ENCODE measurements at places on chromosomes 5 and 9. TPM values are rescaled to one million over a fixed set of nuclear protein-coding genes. Genes with fewer than 3 reads are reported as not detected.
A peak's percentile ranks its signal among the peaks of the same experiment; 100 is the strongest.

TAF11L9 gene
- not detected for total RNA-seq

DNA sequence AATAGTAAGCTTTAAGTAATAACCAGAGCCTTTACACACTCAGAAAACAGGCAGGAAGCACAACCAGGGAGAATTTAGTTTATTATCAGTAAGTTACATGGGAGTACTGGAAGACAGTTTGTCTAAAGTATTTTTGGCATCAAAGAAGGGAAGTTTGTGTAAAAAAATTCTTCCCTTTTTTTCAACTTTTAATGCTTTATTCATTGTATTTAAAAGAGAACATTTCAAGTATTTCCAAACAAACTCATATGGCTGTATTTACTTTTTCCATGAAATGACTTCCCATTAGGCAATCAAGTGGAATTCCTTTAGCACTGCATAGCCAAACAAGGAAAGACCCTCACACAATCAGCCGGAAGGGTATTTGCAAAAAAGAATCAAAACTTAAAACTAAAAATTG lies 26.7 kb downstream of the RNF145 start:
- H3K27ac ChIP-seq, result peak overlapping the region; percentile 6
- no peak for DNase-seq
- no peak overlapping the region for H3K4me3 ChIP-seq
- no peaks in the 10 kb centered on the region for H3K4me1 ChIP-seq
- H3K27me3 ChIP-seq, result no peaks in the 10 kb centered on the region

DNA sequence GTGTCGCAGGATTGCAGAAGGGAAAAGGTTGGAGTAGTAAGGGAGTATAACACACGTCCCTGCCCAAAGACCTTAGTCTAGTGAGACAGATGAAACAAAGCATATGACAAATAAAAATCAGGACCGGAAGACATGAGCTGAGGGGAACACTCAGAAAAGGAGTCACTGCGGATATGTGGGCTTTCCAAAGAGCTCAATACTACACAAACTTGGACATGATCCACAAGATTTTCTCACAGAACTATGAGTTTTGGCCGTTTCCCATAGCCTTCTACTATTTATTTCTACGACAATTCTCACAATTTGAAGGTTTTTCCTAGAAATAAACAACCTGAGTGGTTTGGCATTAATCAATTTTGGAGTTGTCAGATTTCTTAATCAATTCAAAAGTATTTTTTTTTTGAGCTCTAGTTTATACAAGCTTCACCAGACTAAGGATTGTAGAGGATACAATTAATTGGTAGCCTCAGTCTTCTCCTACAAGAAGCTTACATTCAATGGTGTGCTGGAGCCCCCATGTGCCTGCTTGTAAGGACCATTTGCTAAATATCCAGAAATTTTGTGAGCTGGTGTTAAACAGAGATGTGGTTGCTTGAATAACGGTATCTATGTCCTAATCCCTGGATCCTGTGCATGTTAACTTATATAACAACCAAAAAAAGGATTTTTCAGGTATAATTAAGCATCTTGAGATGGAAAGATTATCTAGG lies 91.4 kb downstream of the ADAMTS12 start:
- H3K27ac ChIP-seq, result no peak overlapping the region
- no peaks in the 10 kb centered on the region for H3K27me3 ChIP-seq
- H3K4me3 ChIP-seq, result no peak overlapping the region
- no peaks in the 10 kb centered on the region for H3K4me1 ChIP-seq

DNA sequence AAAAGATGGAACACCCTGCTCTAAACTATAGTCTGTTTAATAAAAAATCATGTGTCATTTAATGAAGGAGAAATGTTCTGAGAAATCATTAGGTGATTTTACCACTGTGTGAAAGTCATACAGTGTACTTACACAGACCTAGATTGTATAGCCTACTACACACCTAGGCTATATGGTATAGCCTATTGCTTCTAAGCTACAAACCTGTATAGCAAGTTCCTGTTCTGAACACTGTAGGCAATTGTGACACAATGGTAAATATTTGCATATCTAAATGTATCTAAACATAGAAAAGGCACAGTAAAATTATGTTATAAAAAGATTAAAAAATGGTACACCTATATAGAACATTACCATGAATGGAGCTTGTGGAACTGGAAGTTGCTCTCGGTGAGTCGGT lies 40.6 kb downstream of the EFNA5 start:
- no peak overlapping the region for H3K27ac ChIP-seq
- H3K36me3 ChIP-seq, result no peaks in the 10 kb centered on the region
- no peaks in the 10 kb centered on the region for H3K4me1 ChIP-seq
- no peaks in the 10 kb centered on the region for H3K27me3 ChIP-seq
- H3K4me3 ChIP-seq, result no peak overlapping the region
- no peak for DNase-seq

DNA sequence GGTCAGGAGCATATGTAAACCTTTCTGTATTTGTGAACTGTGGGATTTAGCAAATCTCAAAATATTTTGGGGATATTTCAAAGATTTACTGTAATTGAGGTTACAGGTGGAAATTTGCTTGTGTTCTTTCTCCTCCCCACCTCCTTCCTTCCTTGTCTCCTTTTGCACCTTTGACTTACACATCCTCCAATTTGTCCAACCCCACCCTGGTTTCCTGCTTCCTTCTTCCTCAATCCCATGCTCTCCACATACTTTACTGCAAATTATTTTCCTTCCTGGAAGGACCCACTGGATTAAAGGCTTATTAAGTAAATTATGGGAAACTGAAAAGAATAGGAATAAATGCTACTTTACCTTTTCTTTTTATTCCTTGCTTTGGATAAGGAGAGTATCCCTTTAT lies 74.5 kb upstream of the LRRC70 start:
- H3K36me3 ChIP-seq, result no peaks in the 10 kb centered on the region
- no peaks in the 10 kb centered on the region for H3K4me1 ChIP-seq

DNA sequence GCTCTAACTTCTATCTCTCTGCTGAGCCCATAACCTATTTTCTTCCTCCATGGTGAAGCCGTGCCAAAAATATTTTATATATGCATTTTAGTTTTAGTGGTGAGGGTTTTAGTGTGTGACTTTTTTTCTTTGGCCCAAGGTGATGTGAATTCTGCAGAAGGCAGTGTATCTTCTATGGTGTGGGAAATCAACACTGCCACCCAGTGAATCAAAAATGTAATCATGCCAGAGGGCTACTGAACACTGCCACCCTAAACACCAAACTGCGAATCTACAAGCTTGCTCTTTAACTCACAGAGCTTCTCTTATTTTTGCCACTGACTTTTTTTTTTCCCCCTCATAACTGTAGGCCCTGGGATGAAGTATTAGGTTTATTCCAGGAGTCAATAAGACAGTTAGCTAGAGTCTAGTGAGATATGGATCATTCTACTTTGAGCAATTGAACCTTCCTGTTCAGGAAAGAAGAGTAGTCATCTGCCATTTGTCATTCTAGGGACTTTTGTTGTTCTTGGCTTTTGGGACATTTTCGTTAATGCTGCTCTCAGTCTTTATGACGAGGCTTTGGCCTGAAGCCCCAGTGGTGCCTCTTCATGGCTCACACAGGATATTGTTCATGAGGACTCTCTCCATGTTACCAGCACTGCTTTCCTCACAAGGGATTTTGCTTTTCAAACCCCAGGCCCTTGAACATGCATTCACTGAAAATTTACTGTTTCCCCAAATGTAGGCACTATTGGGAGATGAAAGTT lies 53.1 kb downstream of the C7 start:
- no peak overlapping the region for H3K27ac ChIP-seq
- no peak for DNase-seq
- no peak overlapping the region for H3K4me3 ChIP-seq
- no peaks in the 10 kb centered on the region for H3K27me3 ChIP-seq
- no peaks in the 10 kb centered on the region for H3K4me1 ChIP-seq

- H3K27me3 ChIP-seq, result no peaks in the 10 kb centered on the region
- no peaks in the 10 kb centered on the region for H3K4me1 ChIP-seq
- no peak for DNase-seq
- no peak overlapping the region for H3K27ac ChIP-seq
Measured at GRCh38 chr5:168755548-168756093, 176.5 kb upstream of the PANK3 start.

DNA sequence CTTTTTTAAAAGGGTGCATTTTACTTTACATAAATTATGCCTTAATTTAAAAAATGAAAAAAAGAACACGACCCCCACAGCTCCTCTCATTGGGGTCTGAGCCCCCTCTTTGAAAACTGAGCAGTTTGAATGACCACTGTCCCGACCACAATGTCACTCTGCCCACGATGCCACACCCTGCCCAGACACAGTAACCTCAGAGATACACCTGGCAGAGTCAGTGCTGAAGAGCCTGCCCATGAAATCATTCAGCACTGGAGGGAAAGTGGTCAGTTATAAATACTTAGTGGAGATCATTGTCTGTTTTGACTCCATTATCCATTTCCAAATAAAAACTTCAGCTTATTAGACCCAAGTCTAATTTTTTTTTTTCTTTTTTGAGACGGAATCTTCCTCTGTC lies 49.3 kb downstream of the DNAJC21 start:
- H3K4me1 ChIP-seq, result no peaks in the 10 kb centered on the region
- H3K27me3 ChIP-seq, result no peaks in the 10 kb centered on the region
- no peak overlapping the region for H3K27ac ChIP-seq
- H3K4me3 ChIP-seq, result no peak overlapping the region

GRCh38 chr5:98997000-98997399 lies 68.2 kb upstream of the CHD1 start:
- no peaks in the 10 kb centered on the region for H3K4me1 ChIP-seq
- H3K27ac ChIP-seq, result no peak overlapping the region
- no peak overlapping the region for H3K4me3 ChIP-seq
- no peaks in the 10 kb centered on the region for H3K27me3 ChIP-seq
- DNase-seq, result no peak

GRCh38 chr5:775961-776861 lies 8.3 kb downstream of the ZDHHC11B start:
- DNase-seq, result no peak
- H3K4me1 ChIP-seq, result no peaks in the 10 kb centered on the region

IFNA2 gene
- total RNA-seq, result not detected

DNA sequence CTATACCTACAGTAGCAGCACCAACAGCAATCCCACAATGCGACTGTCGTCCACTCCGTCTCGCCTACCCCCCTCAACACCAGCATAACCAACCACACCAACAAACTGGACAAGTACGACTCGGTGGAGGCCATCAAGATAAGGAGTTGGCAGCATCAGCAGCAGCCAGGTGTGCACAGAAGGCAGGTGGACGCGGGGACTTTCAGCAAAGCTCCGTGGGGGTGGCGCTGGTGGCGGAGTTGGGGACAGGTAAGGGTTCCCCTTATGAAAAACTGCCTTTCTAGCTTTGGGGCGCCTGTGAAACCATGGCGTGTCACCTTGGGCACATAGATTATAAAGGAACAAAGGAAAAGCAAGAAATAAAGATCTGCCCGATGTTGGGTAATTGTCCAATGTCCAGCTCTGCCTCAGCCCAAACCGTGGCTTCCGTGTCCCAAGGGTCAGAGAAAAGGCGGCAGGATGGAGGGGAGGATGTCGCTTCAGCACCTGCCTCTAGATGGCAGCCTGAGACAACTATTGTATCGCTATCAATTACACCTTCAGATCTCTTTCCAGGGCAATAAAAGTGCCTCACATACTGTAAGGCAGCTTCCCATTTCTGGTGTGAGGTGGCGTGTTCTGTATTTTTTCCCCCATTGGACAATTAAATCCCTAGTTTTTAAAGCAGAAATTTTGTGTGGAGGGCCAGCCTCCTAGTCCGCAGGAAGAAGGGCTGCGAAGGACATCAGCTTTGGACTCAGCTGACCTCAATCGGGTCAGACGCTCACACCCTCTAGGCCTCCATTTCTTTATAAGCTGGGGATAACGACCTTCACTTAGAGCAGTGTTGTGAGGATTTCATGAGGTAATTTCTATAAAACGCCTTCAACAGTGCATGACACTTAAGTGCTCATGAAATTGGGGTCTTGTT lies 58.8 kb downstream of the MTRR start:
- H3K36me3 ChIP-seq, result no peaks in the 10 kb centered on the region
- H3K27ac ChIP-seq, result no peak overlapping the region
- H3K4me3 ChIP-seq, result no peak overlapping the region

DNA sequence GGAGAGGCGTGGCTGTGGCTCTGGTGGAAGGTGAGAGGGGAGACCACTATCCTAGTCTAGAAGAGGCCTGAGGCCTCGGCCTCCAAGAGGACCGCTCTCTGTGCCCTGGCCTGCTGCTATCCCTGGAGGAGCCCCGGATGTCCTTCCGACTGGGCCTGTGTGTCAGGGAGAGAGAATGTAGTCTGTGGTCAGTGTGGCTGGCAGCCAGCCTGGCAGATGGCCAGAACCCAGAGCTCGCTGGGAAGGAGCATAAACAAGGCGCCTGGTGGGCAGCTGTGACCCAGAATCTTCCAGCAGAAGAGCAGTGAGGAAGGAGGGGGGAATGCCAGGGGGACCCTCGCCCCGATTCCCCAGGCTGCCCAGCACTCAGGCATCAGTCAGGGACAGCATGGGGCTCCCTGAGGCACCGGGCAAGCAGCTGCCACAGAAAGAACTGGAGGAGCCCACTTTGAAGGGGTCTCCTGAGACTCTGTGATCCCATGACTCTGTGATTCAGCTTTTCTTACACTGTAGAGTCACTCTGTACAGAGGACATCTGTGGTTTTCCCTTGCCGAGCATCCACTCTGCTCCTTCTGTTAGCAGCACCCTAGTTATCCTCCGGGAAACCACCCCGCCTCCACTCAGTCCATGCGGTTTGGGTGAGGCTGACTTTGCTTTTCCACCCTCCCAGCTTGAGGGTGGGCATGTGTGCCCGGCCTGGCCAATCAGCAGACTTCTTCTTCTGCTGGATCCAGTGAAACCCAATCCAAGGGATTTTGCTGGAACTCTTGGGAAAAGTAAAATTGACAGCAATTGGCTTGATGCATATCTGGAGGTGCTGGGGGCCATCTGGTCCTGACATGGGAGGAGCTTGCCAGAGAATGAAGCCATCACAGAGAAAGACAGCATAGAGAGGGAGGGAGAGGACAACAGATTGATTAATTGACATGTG lies 46.2 kb upstream of the PWWP2A start:
- H3K4me1 ChIP-seq, result no peaks in the 10 kb centered on the region
- peak; percentile 38 for DNase-seq
- peak overlapping the region; percentile 60 for H3K27ac ChIP-seq
- H3K27me3 ChIP-seq, result no peaks in the 10 kb centered on the region
- no peak overlapping the region for H3K4me3 ChIP-seq
- no peaks in the 10 kb centered on the region for H3K36me3 ChIP-seq

- no peak overlapping the region for H3K27ac ChIP-seq
- H3K27me3 ChIP-seq, result no peaks in the 10 kb centered on the region
- DNase-seq, result no peak
- H3K4me1 ChIP-seq, result no peaks in the 10 kb centered on the region
- no peak overlapping the region for H3K4me3 ChIP-seq
Measured at GRCh38 chr5:112116371-112116770, 302.7 kb downstream of the EPB41L4A start.

Data from Peyer's patch (tissue), 4 donors.